ENCODE measurements at places on chromosomes 16 and 17.

- DNase-seq: peak; percentile 52
These were observed 43.2 kb downstream of the TSC2 start for GRCh38 chr16:2090777-2091546.

DNA sequence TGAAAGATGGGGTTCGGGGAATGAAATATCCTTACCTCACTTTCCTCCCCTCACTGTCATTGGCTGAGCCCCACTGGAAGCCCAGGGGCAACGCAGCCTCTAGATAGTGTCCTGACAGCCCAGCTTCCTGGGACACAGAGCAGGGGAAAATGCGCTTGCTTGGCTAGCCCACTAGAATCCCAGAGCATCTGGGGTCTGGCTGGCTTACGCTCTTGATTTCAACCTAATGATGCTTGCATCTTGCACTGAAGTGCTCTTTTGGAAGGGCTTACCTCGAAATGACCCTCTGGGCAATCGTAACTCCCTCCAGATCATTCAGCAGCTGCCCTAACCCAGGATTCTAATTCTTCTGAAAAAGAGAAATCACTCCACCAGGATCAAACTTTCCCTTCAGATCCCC, 147.6 kb downstream of the SOX9 start:
- DNase-seq: no peak

DNA sequence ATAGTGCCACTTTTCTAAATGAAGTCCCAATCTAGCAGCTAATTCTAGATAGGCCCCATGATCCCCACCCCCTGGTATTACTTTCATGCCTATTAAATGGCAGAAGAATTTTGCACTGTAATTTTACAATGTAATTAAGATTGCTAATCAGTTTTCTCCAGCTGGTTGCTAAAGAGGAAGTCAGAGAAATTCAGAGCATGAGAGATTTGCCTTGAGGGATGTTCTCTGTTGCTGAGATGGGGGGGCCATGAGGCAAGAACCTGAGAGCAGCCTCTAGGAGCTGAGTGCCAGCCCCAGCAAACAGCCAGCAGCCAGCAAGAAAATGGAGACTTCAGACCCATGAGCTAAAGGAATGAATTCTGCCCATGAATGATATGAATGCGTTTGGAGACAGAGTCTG, 38.9 kb downstream of the SHCBP1 start:
- no peak for DNase-seq

GRCh38 chr17:13074026-13074425, 56.2 kb upstream of the ELAC2 start:
- DNase-seq: no peak

DNA sequence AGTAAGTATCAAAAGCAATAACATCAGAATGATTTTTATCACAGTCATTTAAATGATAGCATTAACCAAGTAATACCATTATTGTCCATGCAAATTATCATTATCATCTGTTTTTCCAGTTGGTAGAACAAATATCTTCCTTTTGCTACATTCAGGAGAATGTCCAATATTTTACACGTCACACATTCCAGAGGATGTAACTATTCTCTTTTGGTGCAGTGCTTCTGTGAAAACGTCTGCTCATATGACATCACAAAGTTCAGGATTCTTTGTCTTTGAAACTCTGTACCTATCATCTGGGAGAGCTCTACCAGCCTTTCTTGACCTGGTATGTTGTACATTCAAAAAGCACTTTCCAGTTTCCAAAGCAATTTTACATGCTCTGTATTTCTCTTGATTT, 40.2 kb upstream of the PITPNM3 start:
- DNase-seq: no peak

- DNase-seq: no peak
These were observed 11.8 kb downstream of the CYB5B start for GRCh38 chr16:69435977-69436820.

DNA sequence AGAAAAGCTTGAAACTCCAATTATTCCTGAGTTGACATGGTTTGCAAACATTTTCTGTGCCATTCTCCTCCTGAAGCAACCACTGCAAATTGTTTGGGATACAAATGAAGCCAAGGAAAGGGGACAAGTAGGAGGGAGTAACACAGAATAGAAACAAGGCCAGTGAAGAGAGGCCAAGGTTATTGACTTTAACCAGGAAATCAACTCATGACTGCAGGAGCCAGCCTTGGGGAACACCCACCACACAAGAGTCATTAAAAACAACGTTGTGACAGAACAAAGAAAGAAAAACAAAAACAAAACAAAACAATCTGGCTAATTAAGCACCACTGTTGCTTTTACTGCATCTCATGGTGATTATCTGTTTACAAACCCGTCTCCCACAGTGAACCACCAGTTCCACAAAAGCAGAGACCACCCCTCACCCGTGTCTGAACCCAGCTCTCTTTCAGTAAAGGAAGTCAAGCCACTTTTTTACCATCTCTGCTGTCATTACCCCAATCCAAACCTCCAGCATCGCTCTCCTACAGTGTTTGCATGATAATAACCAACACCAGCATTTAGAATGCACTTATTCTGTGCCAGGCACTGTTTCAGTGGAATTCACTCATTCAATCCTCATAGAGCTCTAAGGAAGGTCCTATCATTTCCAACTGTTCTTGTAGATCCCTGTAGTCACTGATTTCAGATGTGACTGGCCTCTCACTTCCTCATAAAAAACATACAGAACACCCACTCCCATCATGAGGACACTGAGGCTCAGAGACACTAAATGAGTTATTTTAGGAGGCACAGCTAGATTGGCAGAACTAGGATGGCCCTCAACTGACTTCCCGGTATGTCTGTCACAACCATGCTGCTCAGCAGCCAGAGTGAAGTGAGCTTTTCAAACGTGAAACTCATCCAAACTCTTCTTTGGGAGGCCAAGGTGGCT, 2.0 kb downstream of the ZDHHC1 start:
- no peak for DNase-seq

DNA sequence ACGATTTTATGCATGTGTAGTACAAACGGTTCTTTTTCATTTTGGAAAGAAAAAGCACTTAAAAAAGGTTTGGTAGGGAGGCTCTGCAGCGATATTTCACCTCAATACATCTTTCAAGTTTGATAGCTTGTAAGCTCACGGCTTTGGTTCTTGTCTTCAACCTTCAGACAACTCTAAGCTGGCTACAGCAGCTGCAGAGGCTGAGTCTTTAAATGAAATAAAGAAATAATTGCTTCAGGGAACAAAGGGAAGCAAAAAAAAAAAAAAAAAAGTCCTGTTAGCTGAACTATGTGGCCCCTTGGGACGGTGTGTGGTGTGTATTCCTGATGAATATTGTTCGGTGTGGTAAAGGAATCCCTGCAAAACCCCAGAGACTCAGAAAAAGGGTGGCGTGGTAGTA, 265.1 kb downstream of the NTN1 start:
- DNase-seq: no peak

DNA sequence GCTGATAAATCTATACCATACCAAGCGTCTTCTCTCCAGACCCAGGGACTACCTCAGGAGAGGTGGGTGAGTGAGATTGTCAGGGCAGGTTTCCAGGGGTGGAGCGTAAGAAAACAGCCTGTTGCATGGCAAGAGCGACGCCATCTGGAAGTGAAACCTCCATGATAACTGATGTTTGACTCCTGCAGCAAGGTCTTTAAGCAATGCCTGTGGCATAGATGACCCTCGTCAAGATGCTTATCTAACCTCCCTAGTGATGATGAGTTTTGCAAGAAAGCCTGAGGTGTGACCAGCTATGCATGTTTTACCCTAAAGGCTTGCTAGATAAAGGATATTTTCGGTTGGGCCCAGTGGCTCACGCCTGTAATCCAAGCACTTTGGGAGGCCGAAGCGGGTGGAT, 71.6 kb downstream of the GSG1L start:
- DNase-seq: no peak

DNA sequence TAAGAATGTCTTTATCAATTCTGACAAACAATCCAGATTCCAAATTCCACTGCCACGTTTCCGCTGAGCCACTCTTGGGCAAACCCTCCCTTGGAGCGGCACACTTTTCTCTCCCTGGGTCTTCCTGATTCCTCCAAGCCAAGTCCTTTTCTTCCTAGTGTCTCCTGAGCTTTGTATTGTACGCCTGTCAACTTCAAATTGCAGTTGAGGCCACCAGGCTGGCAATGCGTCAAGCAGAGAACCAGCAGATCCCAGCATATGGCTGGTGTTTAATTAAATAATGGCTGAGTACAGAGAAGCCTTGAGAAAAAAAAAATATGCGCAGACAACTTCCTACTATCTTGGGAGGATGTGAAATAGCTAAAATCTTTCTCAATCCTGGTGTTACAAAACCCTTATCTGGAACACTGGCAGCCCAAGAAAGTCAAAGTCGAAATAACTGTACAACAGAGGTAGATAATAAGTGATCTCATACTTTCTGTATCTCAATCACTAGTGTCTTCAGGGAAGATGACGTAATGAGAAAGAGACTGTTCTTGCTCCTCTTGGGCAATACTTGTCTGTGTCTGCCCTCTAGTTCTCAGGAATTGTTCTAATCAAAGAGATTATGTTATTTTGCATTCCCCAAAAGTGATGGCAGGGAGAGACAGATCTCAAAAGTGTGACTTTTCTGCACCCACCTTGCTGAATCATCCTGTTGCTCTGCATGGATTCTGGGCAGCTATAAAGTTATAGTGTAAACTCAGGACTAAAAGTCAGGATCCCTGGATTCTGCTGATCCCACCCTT, 15.0 kb downstream of the SMIM36 start:
- peak; percentile 34 for DNase-seq

GRCh38 chr17:16649585-16649984, 4.1 kb downstream of the ZNF624 start:
- no peak for DNase-seq

GRCh38 chr17:17506893-17507464, 10.8 kb upstream of the RASD1 start:
- peak; percentile 70 for DNase-seq

DNA sequence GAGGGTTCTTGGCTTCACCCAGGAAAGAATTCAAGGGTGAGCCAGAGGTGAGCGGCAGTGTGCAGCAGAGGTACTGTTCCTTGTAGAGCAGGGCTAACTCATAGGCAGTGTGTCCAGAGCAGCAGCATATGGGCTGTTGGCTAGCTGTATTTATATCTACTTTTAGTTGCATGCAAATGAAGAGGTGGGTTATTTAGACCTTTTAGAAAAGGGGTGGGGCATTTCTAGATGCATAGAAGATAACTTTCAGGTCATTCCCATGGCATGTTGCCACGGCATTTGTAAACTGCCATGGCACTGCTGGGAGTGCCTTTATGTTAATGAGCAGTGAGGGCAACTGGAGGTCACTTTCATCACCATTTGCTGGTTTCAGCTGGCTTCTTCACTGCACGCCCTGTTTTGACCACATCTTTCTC, 141.0 kb downstream of the STX8 start:
- DNase-seq: no peak

DNA sequence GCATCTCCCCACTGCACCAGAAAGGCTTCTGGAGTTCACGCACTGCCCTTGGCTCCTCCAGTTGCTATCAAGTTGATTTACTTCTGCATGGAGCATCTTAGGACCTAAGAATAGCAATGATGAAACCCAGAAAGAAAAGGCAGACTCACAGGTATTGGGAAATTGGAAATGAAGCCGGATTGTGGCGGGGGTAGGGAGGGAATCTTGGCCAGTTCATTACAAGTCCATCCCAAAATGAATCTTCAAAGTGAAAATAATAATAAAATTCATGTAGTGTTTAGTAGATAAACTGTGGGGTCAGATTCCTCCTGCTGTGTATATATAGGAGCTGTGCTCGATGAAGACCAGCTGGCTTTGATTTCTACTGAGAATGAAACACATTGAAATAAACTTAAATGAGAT, 33.7 kb downstream of the TEKT3 start:
- no peak for DNase-seq

GRCh38 chr17:15230866-15231265, 34.3 kb downstream of the PMP22 start:
- DNase-seq: no peak

DNA sequence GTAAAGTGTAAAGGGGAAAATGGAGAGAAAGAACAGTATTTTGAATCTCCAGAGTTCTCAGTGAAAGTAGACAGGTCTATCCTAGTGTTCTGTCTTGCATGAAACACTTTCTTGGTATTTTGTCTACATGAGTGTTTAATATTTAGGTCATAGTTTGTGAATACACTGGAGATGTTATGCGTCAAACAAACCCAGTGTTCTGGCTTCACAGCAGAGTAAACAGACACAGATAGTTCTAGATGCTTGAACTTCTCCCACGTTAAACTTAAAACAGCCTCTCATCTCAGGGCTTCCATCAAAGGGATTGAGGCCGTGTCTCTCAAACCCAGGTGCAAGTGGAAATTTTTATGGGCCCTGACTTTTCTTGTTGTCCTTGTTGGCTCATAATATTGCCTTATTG, 48.3 kb downstream of the RBFOX1 start:
- no peak for DNase-seq

DNA sequence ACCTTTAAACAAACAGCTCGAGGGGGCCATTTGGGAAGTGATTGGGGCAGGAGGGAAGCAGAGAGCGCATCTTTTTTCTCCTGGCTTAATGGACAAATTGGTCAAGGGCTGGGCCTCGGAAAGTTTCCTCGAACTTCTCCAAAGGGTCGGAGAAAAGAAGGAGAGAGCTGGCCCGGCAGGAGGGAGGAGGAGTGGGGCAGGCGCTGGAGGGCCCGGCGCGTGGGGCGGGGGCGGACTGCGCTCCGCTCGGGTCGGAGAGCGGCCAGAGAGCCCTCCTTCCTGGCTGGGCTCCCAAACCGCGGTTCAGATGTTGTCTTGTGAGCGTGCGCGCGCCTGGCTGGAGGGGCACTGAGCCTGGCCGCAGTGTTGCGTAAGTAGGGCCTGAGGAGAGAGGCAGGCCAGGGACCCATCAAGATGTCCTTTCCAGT, 1.2 kb downstream of the MMP2 start:
- DNase-seq: peak; percentile 90

DNA sequence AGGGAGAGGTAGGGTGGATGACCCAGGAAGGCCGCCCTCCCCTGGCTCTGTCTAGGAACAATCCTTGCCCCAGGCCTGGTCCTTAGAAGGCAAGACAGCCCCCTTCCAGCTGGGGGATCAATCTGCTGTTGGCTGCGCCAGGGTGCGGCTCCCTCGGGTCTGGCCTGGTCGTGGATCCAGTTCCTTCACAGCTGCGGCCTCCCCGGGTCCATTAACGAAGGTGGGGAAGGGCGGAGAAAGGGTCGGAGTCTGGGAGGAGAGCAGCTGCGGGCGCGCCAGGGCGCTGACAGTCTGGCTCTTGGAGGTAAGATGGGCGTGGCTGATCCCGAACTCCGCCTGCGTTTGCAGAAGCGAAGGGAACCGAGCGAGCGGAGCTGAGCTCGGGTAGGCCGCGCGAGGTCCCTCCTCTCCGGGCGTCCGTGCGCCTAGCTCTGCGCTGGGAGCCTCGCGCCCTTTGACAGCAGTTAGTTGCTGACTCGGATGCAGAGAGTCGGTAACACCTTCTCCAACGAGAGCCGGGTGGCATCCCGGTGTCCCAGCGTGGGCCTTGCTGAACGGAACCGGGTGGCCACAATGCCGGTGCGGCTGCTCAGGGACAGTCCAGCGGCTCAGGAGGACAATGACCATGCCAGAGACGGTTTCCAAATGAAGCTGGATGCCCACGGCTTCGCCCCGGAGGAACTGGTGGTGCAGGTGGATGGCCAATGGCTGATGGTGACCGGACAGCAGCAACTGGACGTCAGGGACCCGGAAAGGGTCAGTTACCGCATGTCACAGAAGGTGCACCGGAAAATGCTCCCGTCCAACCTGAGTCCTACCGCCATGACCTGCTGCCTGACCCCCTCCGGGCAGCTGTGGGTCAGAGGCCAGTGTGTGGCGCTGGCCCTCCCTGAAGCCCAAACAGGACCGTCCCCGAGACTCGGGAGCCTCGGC, at the start of gene HSPB9:
HSPB9 (plus strand) TSS at position 434 of the 933 bp plus-strand sequence; CDS start at position 481, 47 bp downstream.
- peak; percentile 56 for DNase-seq

- DNase-seq: no peak
These were observed 7.4 kb downstream of the ZACN start for GRCh38 chr17:76086384-76086783.

GRCh38 chr16:19744670-19745069, 26.6 kb downstream of the IQCK start:
- DNase-seq: no peak

- DNase-seq: no peak
These were observed 96.2 kb downstream of the RAP1GAP2 start for GRCh38 chr17:2892305-2892971.
